Left kidney (tissue), 8 donors: ENCODE measurements at places on chromosomes 16 and 17. TPM values are rescaled to one million over a fixed set of nuclear protein-coding genes. Genes with fewer than 3 reads are reported as not detected.

Gene KRTAP2-3
- polyA plus RNA-seq, result not detected

Gene UBTF
- 121 TPM for polyA plus RNA-seq

Gene OTOA
- 0.17 TPM for polyA plus RNA-seq

Gene CD300LB
- 0.15 TPM for polyA plus RNA-seq

Gene RECQL5
- 45.4 TPM for polyA plus RNA-seq

DNA sequence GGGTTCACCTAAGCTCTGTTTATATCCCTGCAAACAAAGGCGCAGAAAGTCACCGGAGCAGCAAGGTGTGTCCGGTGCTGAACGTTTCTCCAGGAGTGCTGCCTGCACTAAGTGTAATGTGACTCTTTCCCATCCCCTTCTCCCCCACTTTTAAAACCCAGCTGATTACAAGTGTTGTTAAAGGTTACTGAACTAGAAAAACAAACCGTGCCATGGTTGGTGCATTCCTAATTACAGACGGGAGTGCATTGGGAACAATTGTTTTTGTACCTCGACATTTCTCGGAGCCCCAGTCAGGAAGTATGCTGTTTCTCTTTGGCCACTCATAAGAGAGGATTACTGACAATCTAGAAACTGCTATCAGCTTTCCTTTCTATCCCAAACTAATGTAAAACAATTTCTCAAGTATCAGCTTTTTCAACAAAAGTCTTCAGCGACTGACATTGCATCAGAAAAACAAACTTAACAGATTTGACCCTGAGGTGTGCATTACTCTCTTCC is 441.0 kb upstream of the SALL1 start:
- peak; percentile 85 for DNase-seq

DNA sequence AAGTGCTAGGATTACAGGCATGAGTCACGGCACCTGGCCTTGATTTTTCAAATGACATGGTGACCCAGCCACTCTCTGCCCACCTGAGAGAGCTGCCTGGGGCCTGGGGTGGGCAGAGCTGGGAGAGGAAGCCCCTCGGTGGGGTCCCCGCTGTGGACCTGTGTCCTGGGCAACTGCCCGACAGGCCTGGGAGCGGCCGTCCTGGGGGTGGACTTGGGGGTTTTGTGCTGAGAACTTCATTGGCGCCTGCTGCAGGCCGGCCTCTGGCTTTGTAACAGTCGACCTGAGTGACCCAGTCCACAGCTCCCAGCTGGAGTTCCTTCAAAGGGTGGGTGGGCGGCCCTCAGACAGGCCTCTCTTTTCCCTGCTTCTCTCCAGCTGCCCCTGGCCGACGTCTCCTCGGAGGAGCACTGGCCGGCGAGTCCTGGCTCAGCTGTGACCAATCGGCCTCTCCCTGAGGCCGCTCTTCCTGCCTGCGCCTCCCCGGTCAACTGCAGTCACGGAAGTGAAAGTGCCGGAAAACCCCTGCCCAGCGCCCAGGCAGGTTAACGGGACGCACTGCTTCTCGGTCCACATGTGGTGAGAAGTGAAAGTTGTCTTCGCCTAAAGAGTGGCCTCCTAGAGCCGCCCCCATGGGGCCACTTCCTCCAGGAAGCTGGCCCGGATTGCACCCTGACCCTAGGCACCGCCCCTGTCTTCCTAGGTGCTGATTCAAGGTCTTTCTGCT is 5.5 kb downstream of the CBFA2T3 start:
- DNase-seq, result no peak

DNA sequence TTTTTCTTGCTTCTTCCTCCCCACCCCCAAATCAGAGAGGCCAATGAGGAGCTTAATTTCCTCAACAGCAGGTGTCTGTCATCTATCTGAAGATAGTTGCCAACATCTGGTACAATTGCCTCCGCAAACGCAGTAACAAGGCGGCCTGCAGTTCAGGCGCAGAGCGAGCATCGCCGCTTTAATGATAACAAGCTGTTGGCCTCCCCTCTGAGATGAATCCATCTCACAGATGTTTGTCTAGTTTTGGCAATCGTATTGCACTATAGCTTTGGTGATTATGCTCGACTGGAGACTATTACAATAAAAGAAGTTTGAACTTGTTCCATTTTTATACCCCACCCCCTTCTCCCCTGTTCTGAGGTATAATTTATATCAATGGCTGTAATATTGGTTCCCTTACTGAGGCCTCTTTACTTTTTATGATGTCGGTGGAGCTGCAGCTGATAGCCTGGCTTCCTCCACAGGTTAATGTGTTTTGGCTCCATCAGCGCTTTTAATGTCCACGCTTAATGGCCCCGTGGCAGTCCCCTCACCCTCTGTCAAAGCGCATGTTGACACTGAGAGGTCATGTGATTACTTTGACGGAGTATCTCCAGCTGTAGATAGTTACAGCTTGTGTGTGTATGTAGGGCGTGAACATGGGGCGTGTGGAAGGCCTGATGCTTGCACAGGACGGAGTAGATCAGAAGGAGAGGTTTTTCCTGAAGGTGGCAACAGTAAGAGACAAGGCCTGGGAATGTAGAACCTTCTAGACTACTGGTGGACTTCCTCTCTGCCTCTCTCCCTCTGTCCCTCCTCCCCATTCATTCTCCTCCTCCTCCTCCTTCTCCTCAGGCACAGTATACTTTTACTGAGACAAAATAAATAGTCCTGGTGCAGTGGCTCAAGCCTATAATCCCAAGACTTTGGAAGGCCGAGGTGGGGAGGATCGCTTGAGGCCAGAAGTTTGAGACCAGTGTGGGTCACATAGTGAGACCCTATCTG is 164.7 kb downstream of the MSI2 start:
- peak; percentile 79 for DNase-seq

- DNase-seq, result no peak
These were observed 48.5 kb downstream of the RAI1 start for GRCh38 chr17:17729620-17730249.

DNA sequence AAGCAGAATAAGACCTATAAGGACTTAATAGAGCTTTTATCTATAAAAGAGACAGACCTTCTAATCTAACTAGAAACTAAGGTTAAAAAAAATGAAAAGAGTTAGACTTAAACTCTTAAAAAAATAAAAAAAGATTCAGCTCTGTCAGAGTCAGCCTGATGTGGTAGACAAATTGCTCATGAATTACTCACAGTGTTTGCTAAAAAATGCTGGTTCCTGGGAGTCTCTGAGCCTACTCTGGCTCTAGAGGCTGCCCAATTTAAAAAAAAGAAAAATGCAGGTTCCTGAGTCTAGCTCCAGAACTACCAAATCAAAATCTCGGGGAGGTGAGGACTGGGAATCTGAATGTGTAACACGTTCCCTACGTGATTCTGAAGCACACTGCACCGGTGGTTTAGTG is 18.1 kb downstream of the SOST start:
- no peak for DNase-seq

DNA sequence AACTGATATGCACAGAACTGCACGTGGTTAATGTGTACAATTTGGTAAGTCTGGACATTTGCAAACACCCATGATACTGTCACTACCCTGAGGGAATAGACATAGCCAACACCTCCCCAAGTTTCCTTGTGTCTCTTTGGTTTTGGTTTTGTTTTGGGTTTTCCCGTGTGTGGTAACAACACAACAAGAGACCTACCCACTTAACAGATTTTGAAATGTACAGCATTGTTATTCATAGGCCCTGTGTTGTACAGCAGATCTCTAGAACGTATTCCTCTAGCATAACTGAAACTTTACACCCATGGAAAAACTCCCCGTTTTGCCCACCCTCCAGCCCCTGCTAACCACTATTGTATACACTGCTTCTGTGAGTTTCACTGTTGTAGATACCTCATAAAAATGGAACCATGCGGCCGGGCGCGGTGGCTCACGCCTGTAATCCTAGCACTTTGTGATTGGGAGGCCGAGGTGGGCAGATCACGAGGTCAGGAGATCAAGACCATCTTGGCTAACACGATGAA is 76.3 kb upstream of the TBC1D3K start:
- DNase-seq, result no peak

DNA sequence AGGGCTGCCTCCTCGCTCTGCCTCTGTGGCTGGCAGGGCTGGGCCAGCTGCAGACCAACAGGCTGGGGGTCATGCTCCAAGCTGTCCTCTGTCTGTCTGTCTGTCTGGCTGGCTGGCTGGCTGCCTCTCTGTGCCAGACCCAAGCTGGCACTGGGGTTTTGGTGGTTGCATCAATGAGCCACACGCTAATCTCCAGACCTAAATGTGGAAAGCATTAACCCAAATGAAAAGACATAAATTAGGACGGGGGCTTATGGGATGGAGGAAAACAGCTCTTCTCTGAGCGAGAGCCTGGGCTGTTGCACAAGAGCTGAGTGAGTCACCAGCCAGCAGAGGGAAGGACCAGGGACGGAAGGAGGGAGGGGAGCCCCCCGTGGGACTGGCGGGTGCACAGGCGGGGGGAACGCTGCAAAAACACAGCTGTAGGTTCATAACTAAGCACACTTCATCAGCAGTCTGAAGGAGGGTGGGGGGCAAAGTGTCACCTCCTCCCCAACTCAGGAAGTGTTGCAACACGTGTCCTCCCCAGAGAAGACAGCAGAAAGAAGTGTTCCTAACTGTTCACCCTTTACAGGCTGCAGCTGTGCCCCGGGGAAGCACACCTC is 83.4 kb downstream of the GAS7 start:
- DNase-seq, result no peak
